ENCODE measurements at places on chromosomes 16 and 17. TPM values are rescaled to one million over a fixed set of nuclear protein-coding genes. Genes with fewer than 3 reads are reported as not detected.

The MED31 gene
- 19.8 TPM for total RNA-seq

The PRAC1 gene
- not detected for total RNA-seq

The SMARCD2 gene
- 52.3 TPM for total RNA-seq

The TMC7 gene
- 3.1 TPM for total RNA-seq

The PLLP gene
- 20.9 TPM for total RNA-seq

The OMG gene
- 29.9 TPM for total RNA-seq

The KIF18B gene
- total RNA-seq = 2.0 TPM

The QPRT gene
- 52.0 TPM for total RNA-seq

The KRT33B gene
- 0.20 TPM for total RNA-seq

The DLX3 gene
- 0.44 TPM for total RNA-seq

The SPATA32 gene
- 0.20 TPM for total RNA-seq

The RPL23 gene
- 2,232 TPM for total RNA-seq

The SLC47A1 gene
- total RNA-seq = 202 TPM

The SHBG gene
- total RNA-seq = 1.5 TPM

The FOXN1 gene
- not detected for total RNA-seq

The CASKIN1 gene
- total RNA-seq = 29.4 TPM
